ENCODE measurements at places on chromosomes 3 and 15. TPM values are rescaled to one million over a fixed set of nuclear protein-coding genes. Genes with fewer than 3 reads are reported as not detected.

DNA sequence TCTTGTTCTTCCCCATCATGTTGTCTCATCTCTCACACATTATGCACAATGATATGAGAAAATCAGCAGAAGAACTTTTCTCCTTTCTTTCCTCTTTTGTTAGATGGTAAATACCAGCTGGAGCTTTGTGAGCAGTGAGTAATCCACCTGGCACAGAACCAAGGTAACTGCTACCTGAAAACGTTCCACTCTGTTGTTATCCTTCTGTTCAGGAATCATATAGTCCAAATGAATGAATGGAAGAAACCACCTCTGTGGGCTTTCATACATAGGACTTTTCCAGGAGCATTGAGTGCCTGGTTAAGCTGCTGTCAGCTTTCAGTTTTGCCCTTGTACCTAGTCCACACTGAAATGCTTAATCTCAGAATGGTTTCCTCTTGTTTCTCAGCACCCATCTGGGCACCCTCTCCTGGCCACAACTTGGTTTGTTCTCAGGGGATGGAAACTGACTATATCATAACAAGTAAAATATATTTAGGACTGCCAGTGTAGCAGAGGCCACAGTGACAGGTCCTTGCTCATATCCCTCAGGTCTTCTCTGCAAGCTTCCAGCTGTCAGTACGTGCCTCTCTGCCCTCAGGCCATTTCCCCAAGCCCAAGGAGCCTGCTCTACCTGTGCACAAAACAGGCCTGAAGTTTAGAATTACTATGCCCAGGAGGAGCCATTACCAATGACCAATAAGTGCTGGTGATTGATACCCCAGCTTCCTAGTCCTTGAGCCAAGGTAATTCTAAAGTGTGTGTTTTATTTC lies 23.5 kb upstream of the SLC4A7 start:
- DNase-seq: no peak

DNA sequence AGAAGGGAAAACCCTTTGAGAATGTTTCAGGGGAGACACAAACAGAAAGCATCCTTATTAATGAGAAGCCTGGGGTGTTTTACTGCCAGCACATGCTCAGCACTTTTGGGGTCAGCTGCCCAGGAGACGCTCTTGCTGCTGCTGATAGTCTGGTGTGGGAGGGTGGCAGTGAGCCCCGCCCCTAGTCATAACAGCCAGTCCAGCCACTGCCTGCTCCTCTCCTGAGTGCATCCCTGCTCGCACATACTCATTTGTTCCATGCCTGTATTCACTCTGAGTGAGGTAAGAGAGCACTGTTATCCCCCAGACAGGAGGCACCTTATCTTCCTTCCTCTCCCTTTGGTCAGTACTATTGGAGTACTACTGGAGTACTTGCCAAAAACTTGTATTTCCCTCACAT lies 101.3 kb downstream of the ETFA start:
- no peak for DNase-seq

XRN1 gene
- total RNA-seq: 20.0 TPM

SUSD5 gene
- total RNA-seq: 2.1 TPM

GRCh38 chr15:69793781-69794451 lies 303.8 kb downstream of the TLE3 start:
- DNase-seq: no peak

- DNase-seq: no peak
These were observed 80.1 kb upstream of the ARL6 start for GRCh38 chr3:97684490-97684889.

DNA sequence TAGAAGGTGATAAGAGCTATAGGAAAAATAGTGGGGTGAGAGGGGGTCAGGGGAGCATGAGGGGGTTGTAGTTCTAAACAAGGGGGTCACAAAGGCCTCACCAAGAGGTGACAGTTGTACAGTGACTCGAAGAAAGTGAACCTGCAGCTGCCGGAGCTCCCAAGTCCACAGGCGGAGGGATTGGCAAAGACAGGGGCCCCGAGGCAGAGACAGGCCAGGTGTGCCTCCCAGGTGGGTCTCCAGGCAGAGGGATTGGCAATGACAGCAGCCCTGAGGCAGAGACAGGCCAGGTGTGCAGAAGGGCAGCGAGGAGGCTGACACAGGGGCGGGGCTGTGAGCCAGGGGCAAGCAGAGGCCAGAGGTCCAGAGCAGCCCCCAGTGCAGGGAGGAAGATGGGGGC lies 63.7 kb downstream of the DNAJB8 start:
- no peak for DNase-seq
